Right ventricle myocardium inferior (tissue), 1 donor: ENCODE measurements at places on chromosomes 6 and 20.
A peak's percentile ranks its signal among the peaks of the same experiment; 100 is the strongest.

DNA sequence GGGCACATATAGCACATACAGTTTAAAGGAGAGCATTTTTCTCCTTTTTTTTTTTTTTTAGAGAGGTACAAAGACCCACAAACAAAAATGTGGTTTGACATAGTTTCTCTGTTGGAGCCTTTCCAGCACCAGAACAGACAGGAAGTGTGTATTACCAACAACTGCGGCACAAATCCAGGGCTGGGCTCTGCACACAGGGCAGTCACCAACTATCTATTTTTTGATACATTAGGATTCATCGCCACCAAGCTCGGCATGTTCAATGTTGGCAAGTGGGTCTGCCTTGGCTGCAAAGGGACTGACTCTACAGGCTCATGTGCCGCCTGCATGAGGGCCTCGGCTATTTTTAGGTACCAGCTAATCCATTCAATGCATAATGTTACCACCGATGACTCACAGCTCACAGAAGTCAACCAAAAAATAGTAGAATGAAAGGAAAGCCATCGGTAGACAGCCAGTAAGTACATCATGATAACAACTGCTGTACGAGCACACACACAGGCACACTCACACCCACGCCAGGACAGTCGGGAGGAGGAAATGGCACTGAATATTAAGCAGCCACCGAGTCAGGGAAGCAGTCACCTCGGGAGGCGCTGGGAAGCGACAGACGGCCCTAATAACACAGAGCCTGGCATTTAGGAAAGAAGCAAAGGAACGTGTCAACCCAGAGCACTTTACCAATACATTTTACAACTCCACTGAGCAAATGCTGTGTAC, 81.6 kb downstream of the GMPR start:
- DNase-seq, result no peak

DNA sequence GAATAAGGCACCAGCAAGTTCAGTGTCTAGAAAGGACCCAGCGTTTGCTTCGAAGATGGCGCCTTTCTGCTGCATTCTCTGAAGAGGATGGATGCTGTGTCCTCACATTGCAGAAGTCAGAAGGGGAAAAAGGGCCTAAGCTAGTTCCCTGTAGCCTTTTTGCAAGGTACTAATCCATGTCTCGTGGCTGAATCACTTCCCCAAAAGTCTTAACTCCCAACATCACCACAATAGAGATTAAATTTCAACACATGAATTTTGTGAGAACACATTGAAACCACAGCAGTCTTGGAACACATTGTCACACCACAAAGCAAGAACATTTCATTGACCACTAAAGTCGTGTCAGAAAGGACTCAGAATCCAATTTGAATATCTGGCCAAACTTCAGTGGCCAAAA, 42.1 kb downstream of the KLHL31 start:
- no peak for DNase-seq

DNA sequence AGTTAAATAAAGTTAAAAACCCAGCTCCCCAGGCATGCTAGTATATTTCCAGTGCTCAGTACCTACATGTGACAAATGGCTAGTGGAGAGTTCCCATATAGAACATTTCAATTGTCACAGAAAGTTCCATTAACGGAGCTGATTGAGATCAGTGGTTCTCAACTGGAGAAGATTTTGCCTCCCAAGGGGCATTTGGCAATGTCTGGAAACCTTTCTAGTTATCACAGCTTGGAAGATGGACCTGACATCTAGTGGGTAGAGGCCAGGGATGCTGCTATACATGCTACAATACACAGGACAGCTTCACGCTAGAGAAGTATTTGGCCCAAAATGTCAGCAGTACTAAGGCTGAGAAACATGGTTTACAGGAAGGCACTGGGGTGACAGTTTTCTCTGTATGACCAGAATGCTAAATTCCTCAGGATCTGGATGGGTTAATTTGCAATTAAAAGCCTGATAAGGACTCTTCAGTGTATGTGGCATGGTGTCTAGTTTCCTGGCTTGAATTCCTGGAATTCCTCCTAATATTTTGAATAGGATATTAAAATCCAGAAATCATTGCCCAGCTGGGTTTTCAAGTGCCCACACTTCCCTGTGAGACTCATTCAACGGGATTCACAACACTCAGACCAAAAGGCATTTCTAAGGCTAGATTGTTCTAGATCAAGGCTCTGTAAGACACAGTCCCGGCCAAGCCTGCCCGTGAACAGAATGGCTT, 84.7 kb upstream of the SALL4 start:
- no peak for DNase-seq

- DNase-seq, result no peak
Observed at GRCh38 chr20:19958219-19958618, 58.9 kb upstream of the NAA20 start.

DNA sequence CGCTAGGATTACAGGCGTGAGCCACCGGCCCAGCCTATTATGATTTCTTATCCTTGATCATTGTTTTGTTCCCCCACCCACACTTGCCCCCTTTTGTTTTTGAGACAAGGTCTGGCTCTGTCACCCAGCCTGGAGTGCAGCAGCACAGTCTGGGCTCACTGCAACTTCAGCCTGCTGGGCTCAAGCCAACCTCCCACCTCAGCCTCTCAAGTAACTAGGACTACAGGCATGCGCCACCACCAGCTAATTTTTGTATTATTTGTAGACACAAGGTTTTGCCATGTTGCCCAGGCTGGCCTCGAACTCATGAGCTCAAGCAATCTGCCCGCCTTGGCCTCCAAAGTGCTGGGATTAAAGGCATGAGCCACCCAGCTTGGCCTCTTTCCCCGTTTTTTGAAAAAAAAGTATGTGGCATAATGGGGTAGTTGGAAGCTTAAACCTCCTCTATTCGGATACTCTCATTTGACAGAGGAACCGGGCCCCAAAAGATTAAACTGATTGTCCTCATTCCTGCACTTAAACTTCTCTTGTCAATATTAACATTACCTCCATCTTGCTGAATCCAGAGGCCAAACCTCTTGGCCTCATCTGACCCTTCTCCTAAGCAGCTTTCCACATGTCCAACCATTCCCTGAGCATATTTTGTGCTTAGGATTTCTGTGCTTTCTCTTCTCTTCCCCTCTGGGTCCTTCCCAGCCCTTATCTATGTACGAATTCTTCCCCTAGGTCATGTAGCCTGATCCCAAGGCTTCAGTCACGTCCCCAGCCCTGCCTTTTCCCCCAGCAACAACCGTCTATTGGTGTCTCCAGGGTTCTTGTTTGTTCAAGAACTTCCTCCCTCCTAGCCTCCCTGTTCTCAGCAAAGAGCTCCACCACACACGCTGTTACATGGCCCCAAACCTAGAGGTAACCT, 6.1 kb upstream of the EZR start:
- DNase-seq, result no peak

- DNase-seq, result no peak
Observed at GRCh38 chr6:25257686-25258348, 21.4 kb upstream of the CARMIL1 start.

DNA sequence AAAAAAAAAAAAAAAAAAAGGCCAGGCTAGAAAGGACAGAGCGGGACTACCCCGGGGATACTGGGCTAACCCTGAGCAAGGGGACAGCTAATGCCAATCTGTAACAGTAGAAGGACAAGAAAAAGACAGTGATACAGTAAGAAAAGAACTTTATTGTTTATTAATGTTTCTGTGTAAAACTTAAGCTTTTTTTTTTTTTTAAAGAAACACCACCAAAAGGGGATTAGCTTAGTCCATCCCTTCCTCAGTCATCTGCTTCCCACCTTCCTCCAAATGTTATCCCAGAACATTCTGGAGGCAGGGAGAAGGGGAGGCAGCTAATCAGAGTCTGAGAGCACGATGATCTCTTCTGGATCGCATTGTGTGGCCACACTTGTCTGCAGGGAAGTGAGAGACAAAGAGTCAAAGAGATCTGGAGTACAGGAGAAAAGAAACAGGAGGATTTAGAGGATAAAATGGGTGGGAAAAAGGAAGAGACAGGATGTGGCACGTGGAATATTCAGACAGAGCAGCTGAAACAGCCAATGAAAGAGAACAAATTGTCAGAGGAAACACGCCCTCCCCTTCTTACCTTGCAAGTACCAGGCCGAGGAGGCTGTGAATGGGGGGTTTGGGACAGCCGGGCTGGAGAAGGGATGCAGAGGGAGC, 1.0 kb upstream of the ZBTB22 start:
- DNase-seq, result no peak

- no peak for DNase-seq
Observed at GRCh38 chr20:415820-416322, 7.8 kb downstream of the RBCK1 start.

GRCh38 chr20:21801193-21801592, 95.7 kb downstream of the PAX1 start:
- no peak for DNase-seq

- peak; percentile 79 for DNase-seq
Observed at GRCh38 chr6:52598123-52598823, 21.4 kb upstream of the TRAM2 start.
